ENCODE measurements at places on chromosomes 12 and 14. TPM values are rescaled to one million over a fixed set of nuclear protein-coding genes. Genes with fewer than 3 reads are reported as not detected.

NEUROD4 gene
- not detected for total RNA-seq

ARHGEF25 gene
- total RNA-seq = 12.9 TPM

ETV6 gene
- 52.1 TPM for total RNA-seq

FBLN5 gene
- total RNA-seq = not detected

AMN gene
- total RNA-seq = 21.8 TPM

- DNase-seq = no peak
- peaks cover 2% of the 10 kb centered on the region for H3K4me1 ChIP-seq
- H3K27ac ChIP-seq = no peak overlapping the region
- no peaks in the 10 kb centered on the region for H3K27me3 ChIP-seq
- no peak overlapping the region for H3K4me3 ChIP-seq
Measured at GRCh38 chr14:80419769-80420168, 208.5 kb upstream of the DIO2 start.

DNA sequence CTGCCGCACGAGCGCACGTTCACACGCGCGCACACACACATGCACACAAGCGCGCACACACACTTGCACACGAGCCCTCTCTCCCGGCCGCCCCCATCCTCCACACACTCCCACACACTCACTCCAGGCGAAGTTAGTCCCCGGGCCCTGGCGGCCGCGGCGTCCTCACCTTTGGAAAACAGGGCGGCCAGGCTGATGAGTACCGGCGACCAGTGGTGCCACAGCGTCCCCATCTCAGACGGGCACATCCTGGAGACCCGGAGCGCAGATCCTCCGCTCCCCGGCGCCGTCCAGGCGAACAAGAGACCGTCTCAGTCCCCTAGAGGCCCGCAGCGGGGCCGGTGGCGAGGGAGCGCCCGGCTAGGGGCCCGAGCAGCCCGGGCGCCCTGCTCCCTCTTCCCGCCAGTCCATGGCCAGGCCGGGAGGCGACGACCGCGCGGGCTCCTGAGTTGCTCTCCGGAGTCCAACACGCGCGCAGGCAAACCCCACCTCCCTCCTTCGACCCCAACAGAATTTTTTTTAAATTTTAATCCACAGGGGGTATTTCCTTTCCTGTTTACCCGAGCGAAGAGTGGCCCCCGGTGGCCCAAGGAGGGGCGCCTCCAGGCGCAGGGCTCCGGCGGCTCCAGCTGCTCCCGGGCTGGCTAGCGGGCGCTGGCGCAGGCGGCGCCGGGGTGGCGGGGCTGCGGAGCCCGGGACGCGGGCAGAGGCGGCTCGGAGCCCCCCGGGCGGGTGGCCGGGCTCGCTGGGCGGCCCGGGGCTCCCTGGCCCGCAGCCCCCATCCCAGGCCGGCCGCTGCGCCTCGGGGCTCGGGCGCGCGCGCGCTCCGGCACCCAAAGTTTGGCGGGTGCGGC, 506 bp downstream of the TMEM132D start:
- no peak overlapping the region for H3K4me3 ChIP-seq
- H3K27ac ChIP-seq = no peak overlapping the region
- H3K36me3 ChIP-seq = no peaks in the 10 kb centered on the region
- no peaks in the 10 kb centered on the region for H3K4me1 ChIP-seq
- no peak for DNase-seq
- H3K27me3 ChIP-seq = peaks cover 9% of the 10 kb centered on the region

DNA sequence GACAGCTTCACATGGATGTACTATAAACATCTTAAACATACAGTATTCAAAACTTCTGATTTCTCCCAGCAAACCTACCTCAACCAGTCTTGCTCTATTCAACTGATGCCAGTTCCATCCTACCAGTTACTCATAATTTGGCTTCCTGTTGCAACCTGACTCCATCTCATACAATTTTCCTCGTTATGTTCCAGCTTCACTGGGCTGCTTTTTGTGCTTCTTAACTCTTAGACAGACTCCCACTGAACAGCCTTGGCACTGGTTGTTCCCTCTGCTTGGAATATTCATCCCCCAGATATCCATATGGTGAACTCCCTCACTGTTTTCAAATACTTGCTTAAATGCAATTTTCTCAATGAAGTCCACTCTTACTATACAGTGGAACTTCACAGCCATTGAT, 249.2 kb downstream of the AEBP2 start:
- H3K27ac ChIP-seq = no peak overlapping the region
- no peaks in the 10 kb centered on the region for H3K36me3 ChIP-seq
- no peaks in the 10 kb centered on the region for H3K4me1 ChIP-seq
- H3K27me3 ChIP-seq = no peaks in the 10 kb centered on the region
- no peak for DNase-seq

DNA sequence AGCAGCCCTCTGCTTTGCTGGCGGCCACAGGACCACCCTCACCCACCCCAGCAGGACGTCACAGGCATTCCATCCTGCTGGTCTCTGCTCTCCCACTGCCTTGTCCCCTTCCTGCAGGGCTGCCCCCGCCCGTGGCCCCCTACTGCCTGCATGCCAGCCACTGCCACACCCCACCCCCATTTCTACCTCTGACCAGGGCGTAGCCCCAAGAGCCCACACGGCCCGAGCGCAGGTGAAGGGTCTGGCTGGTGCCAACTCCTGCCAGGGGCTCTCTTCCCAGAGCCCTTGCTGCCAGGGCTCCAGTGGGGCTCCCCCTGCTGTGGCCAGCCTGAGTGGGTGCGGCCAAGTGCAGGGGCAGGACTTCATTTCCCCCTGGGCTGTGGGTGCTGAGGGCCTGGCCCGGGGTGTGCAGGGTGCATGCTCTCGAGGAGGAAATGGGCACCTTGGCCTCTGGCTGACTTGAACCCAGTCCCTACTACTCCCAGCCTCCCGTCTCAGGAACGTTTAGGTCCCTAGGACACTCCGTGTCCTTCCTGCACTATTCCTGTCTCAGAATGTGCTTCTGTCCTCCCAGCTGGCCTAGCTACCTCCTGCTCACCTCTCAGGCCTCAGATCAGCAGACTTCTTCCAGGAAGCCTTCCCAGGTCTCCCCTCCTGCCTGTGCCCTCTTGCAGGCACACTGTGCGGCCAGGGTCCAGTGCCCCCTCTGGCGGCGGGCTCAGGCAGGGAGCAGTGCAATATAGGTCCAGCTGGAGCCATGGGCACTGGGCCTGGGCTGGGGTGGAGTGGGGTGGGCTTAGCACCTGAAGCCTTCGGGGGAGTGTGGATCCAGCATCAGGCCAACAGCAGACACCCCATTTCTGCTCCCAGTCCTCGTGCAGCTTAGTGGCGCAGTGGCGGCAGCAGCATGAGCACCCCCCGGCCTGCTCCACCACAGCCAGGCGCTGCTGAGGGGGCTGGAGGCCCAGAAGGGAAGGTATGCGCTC, 1.4 kb downstream of the LBHD2 start:
- H3K27me3 ChIP-seq = no peaks in the 10 kb centered on the region
- no peak for DNase-seq
- no peak overlapping the region for H3K27ac ChIP-seq
- no peaks in the 10 kb centered on the region for H3K4me1 ChIP-seq
- no peaks in the 10 kb centered on the region for H3K36me3 ChIP-seq
- no peak overlapping the region for H3K4me3 ChIP-seq

DNA sequence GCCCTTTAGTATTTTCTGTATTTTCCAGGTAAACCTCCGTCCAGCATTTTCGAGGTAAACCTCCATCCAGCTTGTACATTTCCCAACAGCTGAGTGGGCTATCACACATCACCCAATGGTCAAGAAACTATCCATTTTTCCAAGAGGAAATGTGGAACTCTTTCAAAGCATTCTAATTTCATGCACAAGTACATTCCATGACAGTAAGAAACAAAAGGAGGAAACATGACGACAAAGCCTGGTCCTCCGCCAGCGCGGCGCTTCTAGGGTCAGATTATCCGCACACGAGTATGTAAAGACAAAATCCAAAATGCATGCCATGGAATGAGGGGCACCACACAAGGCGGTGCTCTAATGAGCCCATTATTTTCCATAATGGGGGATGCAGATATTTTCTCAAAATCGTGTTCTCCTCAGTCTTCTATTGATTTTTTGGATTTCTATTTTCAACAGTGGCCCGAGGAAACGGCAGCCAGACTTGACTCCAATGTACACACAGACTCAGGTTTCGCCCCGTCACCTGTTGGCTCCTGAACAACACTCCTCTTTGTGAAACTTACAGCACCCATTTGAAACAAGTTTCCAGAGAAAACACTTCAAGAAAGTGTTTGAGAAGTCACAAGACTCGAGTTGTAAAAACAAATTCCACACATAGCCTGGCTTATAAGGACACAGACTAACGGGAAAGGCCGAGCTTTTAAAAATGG, 107.4 kb downstream of the PRICKLE1 start:
- peak overlapping the region; percentile 92 for H3K4me3 ChIP-seq
- no peaks in the 10 kb centered on the region for H3K27me3 ChIP-seq
- H3K4me1 ChIP-seq = peaks cover 8% of the 10 kb centered on the region
- no peak for DNase-seq
- H3K27ac ChIP-seq = no peak overlapping the region

- no peaks in the 10 kb centered on the region for H3K4me1 ChIP-seq
- no peak overlapping the region for H3K27ac ChIP-seq
- H3K36me3 ChIP-seq = no peaks in the 10 kb centered on the region
- no peak overlapping the region for H3K4me3 ChIP-seq
Measured at GRCh38 chr12:47346251-47347019, 266.7 kb upstream of the AMIGO2 start.

GRCh38 chr12:11849757-11850504, 200.5 kb downstream of the ETV6 start:
- no peaks in the 10 kb centered on the region for H3K4me1 ChIP-seq
- H3K36me3 ChIP-seq = peaks cover 8% of the 10 kb centered on the region
- no peaks in the 10 kb centered on the region for H3K27me3 ChIP-seq
- H3K27ac ChIP-seq = no peak overlapping the region

- H3K4me3 ChIP-seq = peak overlapping the region; percentile 47
- peak overlapping the region; percentile 93 for H3K27ac ChIP-seq
- H3K4me1 ChIP-seq = peaks cover 72% of the 10 kb centered on the region
- H3K36me3 ChIP-seq = no peaks in the 10 kb centered on the region
- no peak for DNase-seq
- H3K27me3 ChIP-seq = no peaks in the 10 kb centered on the region
Measured at GRCh38 chr12:6279256-6279628, 31.2 kb upstream of the PLEKHG6 start.

DNA sequence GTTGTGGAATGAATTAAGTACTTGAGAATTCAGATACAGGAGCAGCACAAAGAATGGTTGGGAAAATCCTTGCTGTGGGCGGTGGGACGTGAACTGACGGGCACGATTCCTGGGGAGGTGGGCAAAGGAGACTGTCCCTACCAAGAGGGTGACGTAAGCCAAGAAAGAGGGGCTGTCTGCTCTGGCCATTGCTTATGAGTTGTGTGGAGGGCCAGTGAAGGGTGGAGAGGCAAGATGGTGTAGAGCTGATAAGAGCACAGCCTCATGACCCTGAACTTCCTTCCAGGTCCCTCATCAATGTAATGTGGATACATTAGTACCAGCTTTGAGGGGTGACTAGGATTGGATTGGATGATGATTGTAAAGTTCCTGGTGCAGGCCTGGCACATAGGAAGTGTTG, 50.2 kb downstream of the WDR20 start:
- DNase-seq = no peak
- peaks cover 4% of the 10 kb centered on the region for H3K36me3 ChIP-seq

DNA sequence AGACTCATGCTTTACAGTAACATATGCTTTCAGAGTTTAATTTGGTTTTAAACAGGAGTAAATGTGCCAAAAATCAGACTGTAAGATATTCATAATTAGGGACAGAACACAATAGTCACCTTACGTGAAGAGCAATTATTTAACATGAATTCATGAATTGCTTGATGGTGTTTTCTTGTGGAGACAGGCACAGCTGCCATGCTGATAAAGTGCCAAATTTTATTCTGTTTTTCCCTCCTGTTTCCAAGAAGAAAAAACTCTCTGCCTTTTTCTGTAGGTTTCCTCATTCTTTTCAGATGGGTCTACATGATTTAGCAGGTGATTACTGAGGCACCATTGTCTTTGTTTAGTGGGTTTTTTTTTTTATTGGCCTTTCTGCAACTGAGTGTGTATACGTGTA, 80.1 kb downstream of the C12orf42 start:
- H3K36me3 ChIP-seq = no peaks in the 10 kb centered on the region
- H3K27ac ChIP-seq = no peak overlapping the region
- H3K27me3 ChIP-seq = peaks cover 7% of the 10 kb centered on the region
- no peaks in the 10 kb centered on the region for H3K4me1 ChIP-seq

DNA sequence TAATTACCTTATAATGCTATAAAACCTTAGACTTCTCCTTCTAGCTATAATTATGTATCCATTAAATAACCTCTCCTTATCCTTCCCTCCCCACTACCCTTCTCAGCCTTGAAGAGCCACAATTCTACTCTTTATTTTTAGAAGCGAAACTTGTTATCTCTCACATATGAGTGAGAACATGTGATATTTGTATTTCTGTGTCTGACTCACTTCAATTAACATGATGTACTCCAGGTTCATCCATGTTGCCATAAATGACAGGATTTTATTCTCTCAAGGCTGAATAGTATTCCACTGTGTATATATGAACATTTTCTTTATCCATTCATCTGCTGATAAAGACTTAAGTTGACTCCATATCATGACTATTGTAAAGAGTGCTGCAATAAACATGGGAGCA, 485.6 kb downstream of the FLRT2 start:
- H3K27ac ChIP-seq = no peak overlapping the region
- no peak overlapping the region for H3K4me3 ChIP-seq
- H3K27me3 ChIP-seq = no peaks in the 10 kb centered on the region
- no peaks in the 10 kb centered on the region for H3K36me3 ChIP-seq
- no peak for DNase-seq

GRCh38 chr12:50042693-50043092, 14.7 kb upstream of the ASIC1 start:
- no peak overlapping the region for H3K27ac ChIP-seq
- no peaks in the 10 kb centered on the region for H3K4me1 ChIP-seq
- no peak for DNase-seq
- H3K4me3 ChIP-seq = no peak overlapping the region
- H3K27me3 ChIP-seq = no peaks in the 10 kb centered on the region

DNA sequence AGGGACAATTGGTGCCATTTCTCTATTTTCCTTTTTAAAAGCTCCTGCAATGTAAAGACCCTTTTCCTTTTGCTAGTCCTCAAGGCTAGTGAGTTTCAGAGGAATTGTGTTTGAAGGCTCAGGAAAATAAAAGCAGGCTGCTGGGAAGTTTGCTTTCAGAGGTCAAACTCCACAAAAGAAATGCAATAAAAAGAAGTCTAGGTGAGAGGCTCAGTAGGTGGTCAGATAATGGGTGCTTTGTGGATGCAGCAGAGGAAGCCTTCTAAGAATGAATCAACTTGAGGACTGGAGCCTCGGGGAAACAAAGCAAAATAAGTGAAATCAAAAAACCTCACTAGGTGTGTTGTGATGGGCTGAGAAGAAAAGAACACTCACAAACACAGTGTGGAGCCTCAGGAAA, 10.3 kb downstream of the CCDC175 start:
- no peaks in the 10 kb centered on the region for H3K27me3 ChIP-seq
- no peak for DNase-seq
- no peak overlapping the region for H3K27ac ChIP-seq

- DNase-seq = no peak
- no peak overlapping the region for H3K4me3 ChIP-seq
- no peak overlapping the region for H3K27ac ChIP-seq
- no peaks in the 10 kb centered on the region for H3K4me1 ChIP-seq
- H3K27me3 ChIP-seq = no peaks in the 10 kb centered on the region
Measured at GRCh38 chr14:59787045-59787674, 83.4 kb downstream of the RTN1 start.

GRCh38 chr12:108668063-108668462, 34.4 kb upstream of the SELPLG start:
- no peaks in the 10 kb centered on the region for H3K36me3 ChIP-seq
- H3K27ac ChIP-seq = no peak overlapping the region
- H3K4me1 ChIP-seq = peaks cover 7% of the 10 kb centered on the region
- H3K4me3 ChIP-seq = no peak overlapping the region
- no peak for DNase-seq

GRCh38 chr12:110600254-110600653, 13.7 kb upstream of the TCTN1 start:
- no peaks in the 10 kb centered on the region for H3K27me3 ChIP-seq
- no peak for DNase-seq
- no peak overlapping the region for H3K27ac ChIP-seq

Data from PC-9 (cell line).